A549 treated with GW870086 at 1 μM for 4 hours (cell line): ENCODE measurements at places on chromosomes 2 and 18. TPM values are rescaled to one million over a fixed set of nuclear protein-coding genes. Genes with fewer than 3 reads are reported as not detected.

LHCGR gene
- not detected in 5 replicates for total RNA-seq

ERFE gene
- total RNA-seq = 6.7 to 9.2 TPM (median 7.7 TPM) in 5 replicates

CROCC2 gene
- total RNA-seq = not detected in 5 replicates

UGT1A5 gene
- total RNA-seq = 0.09 to 0.13 TPM in 2 of 5 replicates, not detected in the others

CCDC93 gene
- 10.4 to 15.1 TPM (median 13.9 TPM) in 5 replicates for total RNA-seq

NOSTRIN gene
- 2.2 to 3.0 TPM (median 2.3 TPM) in 5 replicates for total RNA-seq

ARHGAP28 gene
- 0.02 to 0.08 TPM (median 0.03 TPM) in 3 of 5 replicates, not detected in the others for total RNA-seq

DTNA gene
- total RNA-seq = 0.10 to 0.33 TPM (median 0.27 TPM) in 4 of 5 replicates, not detected in the other

LBX2 gene
- 1.8 to 4.3 TPM (median 3.0 TPM) in 5 replicates for total RNA-seq

DYSF gene
- total RNA-seq = 0.50 to 0.97 TPM (median 0.70 TPM) in 5 replicates

GAL3ST2 gene
- 0.10 to 0.34 TPM (median 0.13 TPM) in 5 replicates for total RNA-seq

TMEM163 gene
- 0.06 to 0.17 TPM (median 0.16 TPM) in 4 of 5 replicates, not detected in the other for total RNA-seq

BMP10 gene
- total RNA-seq = not detected in 5 replicates

ARHGAP15 gene
- total RNA-seq = 0.25 TPM in 1 of 5 replicates, not detected in the others

VWA3B gene
- total RNA-seq = 0.37 to 0.61 TPM in 2 of 5 replicates, not detected in the others

CCNYL1 gene
- 19.4 to 23.1 TPM (median 22.3 TPM) in 5 replicates for total RNA-seq

CFC1 gene
- 0.09 TPM in 1 of 5 replicates, not detected in the others for total RNA-seq

CENPA gene
- 39.4 to 55.7 TPM (median 51.1 TPM) in 5 replicates for total RNA-seq

RSAD2 gene
- total RNA-seq = 0.13 to 0.30 TPM (median 0.25 TPM) in 5 replicates

CRYGD gene
- not detected in 5 replicates for total RNA-seq

LIMS2 gene
- 6.6 to 10.4 TPM (median 7.0 TPM) in 5 replicates for total RNA-seq

TTN gene
- under 0.01 to 0.02 TPM (median under 0.01 TPM) in 5 replicates for total RNA-seq
